Body of pancreas (tissue), 4 donors: ENCODE measurements at places on chromosomes 11 and 22. TPM values are rescaled to one million over a fixed set of nuclear protein-coding genes. Genes with fewer than 3 reads are reported as not detected.

Gene SLC7A4
- 1.8 TPM for total RNA-seq

GRCh38 chr11:19426756-19427403 lies 186.1 kb upstream of the E2F8 start:
- no peak for DNase-seq
- no peaks in the 10 kb centered on the region for H3K27me3 ChIP-seq
- H3K4me1 ChIP-seq, result peaks cover 31% of the 10 kb centered on the region
- H3K36me3 ChIP-seq, result no peaks in the 10 kb centered on the region

- no peak overlapping the region for H3K27ac ChIP-seq
- H3K36me3 ChIP-seq, result no peaks in the 10 kb centered on the region
- no peaks in the 10 kb centered on the region for H3K27me3 ChIP-seq
- no peak overlapping the region for H3K4me3 ChIP-seq
Measured at GRCh38 chr11:117595440-117595839, 201.6 kb downstream of the DSCAML1 start.

DNA sequence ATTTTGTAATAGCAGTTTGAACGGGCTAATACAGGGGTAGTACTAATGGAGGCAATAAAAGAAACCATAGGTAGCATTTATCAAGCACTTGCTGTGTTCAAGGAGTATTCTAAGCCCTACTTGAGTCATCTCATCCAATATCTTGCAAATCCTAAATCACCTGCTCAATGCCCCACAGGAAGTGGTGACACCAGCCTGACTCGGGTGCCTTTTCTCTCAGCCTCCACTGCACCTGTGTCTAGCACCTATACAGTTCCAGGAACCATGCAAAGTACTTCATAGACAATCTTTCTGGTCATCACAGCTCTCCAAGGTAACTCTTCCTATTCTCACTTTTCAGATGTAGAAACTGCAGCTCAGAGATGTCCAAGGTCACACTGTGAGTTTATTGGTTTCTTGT lies 98.0 kb downstream of the PRR5L start:
- no peaks in the 10 kb centered on the region for H3K4me1 ChIP-seq
- H3K36me3 ChIP-seq, result no peaks in the 10 kb centered on the region
- no peak for DNase-seq
- H3K4me3 ChIP-seq, result no peak overlapping the region
- H3K27ac ChIP-seq, result no peak overlapping the region

- H3K27me3 ChIP-seq, result no peaks in the 10 kb centered on the region
- H3K36me3 ChIP-seq, result no peaks in the 10 kb centered on the region
- no peak overlapping the region for H3K27ac ChIP-seq
- no peak overlapping the region for H3K4me3 ChIP-seq
- peaks cover 28% of the 10 kb centered on the region for H3K4me1 ChIP-seq
- DNase-seq, result no peak
Measured at GRCh38 chr11:15695096-15695721, 580.5 kb downstream of the INSC start.

DNA sequence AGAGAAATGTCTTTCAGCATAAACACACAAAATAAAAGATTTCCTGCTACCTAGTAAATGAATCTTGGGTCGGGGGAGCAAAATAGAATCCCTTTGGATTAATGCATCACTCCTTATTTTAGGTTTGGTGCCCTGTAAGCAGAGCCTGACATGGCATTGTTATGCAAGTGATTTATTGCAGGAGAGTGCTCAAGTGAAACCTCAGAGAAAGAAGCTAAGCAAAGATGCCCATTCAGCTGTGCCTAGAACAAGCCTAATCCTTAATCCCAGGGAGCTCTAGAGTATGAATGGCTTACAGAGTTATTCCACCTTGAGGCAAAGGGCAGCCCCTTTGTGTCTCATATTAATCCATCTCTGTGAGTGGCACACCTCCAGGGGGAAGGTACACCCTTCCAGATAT lies 21.1 kb downstream of the C11orf87 start:
- no peaks in the 10 kb centered on the region for H3K36me3 ChIP-seq
- no peak for DNase-seq
- H3K4me3 ChIP-seq, result no peak overlapping the region
- H3K27ac ChIP-seq, result no peak overlapping the region

DNA sequence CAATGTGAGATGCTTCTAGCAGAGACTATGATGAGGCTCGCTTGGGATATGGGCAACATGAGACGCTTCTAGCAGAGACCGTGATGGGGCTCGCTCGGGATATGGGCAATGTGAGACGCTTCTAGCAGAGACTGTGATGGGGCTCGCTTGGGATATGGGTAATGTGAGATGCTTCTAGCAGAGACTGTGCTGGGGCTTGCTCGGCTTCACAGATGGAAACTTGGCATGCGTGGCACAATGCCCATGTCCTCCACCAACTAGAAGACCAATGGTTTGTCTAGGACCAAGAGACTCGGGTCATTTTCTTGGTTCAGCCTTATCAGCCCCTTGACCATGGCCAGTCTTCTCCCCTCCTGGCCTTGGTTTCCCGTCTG lies 7.1 kb downstream of the MYEOV start:
- no peak overlapping the region for H3K27ac ChIP-seq
- no peaks in the 10 kb centered on the region for H3K27me3 ChIP-seq
- H3K4me1 ChIP-seq, result peaks cover 37% of the 10 kb centered on the region
- no peak overlapping the region for H3K4me3 ChIP-seq

GRCh38 chr11:36007127-36007655 lies 63.3 kb downstream of the LDLRAD3 start:
- H3K4me1 ChIP-seq, result no peaks in the 10 kb centered on the region
- no peaks in the 10 kb centered on the region for H3K36me3 ChIP-seq
- no peak for DNase-seq
- H3K27me3 ChIP-seq, result no peaks in the 10 kb centered on the region

Gene PHLDB1
- 71.9 TPM for total RNA-seq
